Stimulated activated CD8-positive, alpha-beta memory T cell treated with anti-CD3 and anti-CD28 coated beads, Interleukin-15, amount 100 ng/mL, for 24 hours (primary cell): ENCODE measurements at places on chromosomes 11 and 22.

GRCh38 chr22:23514322-23515038, 65.6 kb downstream of the IGLL1 start:
- no peak for DNase-seq

DNA sequence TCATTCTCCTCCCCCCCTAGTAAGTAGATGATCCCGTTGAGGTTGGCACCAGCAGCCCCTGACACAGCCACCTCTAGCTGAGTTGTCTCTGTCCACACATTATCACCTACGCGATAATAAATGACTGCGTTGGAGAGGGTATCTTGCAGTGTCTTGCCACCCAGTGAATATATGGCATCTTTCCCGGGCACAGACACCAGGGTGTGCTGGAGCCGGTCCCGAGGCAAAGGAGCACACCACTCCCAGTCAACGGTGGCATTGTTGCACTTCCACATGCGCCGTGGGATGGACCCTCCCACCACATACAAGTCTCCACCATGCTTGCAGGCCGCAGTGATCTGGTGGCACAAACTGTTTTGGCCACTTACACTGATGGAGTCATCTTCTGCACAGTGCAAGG, 5.4 kb downstream of the KBTBD4 start:
- DNase-seq: no peak

DNA sequence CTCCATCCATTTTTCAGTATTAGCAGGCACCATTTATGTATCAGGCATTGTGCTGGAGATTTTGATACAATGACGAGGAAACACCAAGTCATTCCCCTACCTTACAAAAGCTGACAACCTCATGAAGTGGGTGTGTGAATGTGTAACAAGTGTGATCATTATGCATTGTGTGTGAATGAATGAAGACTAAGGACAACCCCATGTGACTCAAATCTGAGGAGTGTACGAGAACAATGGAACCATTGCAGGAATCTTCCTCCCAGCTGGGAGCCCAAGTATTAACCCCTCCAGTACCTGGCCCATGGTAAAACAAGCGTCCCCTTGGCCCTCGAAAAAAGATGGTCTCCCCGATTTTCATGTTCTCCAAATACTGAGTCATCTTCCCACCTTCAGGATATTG, 4.4 kb downstream of the CYB5R2 start:
- DNase-seq: no peak

GRCh38 chr22:29306175-29306834, at the start of gene GAS2L1:
TSS of gene GAS2L1 (plus strand) at chr22:29306650. CDS start at chr22:29308106, 1,456 bp downstream.
- DNase-seq: no peak

GRCh38 chr11:12784445-12784844, 110.2 kb downstream of the TEAD1 start:
- DNase-seq: no peak

DNA sequence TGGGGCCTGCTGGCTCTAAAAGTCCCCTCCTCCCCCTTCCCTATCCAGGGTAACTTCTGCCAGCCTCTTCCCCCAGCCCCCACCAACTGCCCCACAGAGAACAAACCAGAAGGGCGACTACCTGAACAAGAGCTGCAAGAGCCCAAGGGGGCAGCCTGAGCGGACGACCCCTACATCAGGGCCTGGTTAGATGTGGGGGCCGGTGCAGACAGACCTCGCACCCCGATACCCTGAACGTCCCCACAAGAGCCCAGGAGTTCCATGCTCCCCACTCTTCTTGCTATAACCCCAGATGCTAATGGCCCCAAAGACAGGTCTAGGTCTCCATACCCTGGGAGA, 20.7 kb downstream of the SUN2 start:
- DNase-seq: no peak

- DNase-seq: no peak
Observed at GRCh38 chr22:48719978-48720661, 1107.6 kb downstream of the BRD1 start.

DNA sequence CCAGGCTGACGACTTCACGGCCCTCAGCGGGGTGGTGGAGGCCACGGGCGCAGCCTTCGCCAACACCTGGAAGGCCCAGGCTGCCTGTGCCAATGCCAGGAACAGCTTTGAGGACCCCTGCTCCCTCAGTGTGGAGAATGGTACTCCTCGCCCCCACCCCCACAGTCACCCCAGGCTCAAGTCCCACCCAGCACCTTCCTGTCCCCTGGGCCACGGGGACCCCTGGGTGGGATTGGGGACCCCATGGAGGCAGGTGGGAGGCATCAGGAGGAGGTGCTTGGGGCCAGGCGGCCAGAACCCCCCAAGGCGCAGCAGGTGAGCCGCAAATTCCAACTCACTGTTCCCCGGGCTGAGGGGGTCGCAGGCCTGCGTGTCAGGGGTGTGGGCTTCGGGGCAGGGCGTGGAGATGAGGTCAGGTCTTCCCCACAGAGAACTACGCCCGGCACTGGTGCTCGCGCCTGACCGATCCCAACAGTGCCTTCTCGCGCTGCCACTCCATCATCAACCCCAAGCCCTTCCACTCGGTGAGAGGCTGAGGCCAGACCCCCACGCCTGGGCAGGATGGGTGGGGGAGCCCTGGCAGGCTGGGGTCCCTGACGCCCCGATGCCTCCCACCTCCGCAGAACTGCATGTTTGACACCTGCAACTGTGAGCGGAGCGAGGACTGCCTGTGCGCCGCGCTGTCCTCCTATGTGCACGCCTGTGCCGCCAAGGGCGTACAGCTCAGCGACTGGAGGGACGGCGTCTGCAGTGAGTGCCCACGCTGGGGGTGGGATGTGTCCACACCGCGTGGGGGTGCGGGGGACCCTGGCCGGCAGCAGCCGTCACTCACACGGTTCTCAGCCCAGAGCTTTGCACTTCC, 9.4 kb downstream of the MUC5B start:
- no peak for DNase-seq

GRCh38 chr11:118151431-118151830, 1.2 kb downstream of the SCN4B start:
- no peak for DNase-seq

DNA sequence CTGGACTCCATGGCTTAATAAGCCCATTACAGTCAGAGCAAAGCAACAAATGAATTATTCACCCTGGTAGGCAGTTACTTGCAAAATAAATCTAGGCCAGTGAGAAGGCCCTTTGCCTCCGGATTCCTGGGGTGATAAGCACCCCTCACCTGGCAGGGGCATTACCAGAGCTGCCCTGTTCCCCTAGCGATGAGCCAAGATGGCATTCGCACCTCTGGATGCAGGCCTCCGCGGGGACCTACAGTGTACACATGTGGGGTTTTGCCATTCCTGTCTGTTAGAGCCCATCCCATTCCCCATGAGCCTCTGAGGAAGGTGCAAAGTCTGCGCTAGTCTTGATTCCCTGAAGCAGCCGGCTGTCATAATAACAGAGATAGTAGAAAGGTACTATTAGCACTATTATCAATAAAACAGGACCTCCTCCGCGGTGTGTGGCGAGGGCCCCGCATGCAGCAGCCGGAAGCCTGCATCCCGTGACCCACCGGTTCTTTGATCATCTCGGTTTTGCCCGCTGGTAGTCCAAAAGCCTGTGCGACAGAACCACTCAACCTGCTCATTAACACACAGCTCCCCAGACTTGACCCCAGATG, 344.3 kb downstream of the BRD1 start:
- no peak for DNase-seq

DNA sequence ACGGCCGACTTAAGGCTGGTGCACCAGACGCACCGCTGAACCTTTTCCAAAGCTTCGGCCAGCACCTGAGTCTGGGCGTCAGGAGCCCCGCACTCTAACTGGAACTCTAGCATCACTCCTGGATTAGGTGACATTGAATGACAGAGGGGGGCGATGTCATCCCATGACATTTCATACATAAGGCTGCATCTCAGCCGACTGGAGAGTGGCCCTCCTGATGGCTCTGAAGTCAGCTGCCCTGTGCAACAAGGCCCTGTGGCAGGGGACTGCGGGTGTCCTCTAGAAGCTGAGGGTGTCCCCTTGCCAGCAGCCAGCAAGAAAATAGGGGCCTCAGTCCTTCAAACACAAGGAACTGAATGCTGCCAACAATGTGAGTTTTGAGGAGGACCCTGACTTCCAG, 10.1 kb upstream of the FADS3 start:
- DNase-seq: no peak

DNA sequence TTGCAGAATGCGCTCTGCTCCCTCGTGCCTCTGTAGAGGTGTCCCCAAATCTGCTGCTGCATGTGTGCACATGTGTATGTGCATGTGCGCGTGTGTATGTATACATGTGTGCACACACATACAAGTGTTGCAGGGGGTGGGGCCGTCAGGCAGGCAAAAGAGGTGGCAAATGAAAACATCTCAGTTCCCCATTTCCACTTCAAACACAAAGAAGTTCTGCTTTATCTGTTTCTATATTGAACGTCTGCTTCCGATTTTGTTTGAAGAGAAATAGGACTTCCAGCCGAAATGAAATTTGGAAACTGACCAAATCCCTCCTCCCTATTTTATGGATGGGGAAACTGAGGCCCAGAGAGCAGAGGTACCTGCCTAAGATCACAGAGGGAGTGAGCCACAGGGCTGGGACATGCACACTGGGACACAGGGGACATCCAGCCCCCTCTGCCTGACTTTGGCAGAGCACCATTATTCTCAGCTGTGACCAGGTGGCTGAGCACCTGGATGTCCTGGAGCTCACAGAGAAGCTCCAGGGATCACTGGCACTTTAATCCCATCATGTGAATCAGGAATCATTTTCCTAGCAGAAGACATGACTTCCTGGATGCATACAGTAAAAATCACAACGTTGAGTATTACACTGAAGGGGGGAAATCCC, 41.2 kb upstream of the ALX4 start:
- DNase-seq: no peak

GRCh38 chr11:1632053-1632714, 2.6 kb downstream of the KRTAP5-5 start:
- DNase-seq: no peak

DNA sequence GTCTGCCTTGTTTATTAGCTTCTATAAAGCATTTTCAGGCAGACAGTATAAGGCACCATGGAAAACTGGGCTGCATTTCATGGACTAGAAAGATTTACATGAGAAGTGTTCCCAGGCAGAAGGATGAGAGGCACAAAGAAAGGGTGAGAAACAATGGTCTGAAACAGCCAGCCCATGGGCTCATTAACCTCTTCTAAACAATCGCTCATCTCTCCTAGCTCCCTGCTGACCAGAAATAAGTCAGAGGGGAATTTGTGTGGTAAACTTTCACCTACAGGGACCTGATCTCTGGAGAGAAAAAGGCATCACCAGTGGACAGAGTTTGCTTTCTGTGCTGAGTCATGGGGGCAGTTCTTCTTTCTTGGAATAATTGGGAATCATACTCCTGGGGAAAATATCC, 51.8 kb upstream of the KIRREL3 start:
- no peak for DNase-seq

DNA sequence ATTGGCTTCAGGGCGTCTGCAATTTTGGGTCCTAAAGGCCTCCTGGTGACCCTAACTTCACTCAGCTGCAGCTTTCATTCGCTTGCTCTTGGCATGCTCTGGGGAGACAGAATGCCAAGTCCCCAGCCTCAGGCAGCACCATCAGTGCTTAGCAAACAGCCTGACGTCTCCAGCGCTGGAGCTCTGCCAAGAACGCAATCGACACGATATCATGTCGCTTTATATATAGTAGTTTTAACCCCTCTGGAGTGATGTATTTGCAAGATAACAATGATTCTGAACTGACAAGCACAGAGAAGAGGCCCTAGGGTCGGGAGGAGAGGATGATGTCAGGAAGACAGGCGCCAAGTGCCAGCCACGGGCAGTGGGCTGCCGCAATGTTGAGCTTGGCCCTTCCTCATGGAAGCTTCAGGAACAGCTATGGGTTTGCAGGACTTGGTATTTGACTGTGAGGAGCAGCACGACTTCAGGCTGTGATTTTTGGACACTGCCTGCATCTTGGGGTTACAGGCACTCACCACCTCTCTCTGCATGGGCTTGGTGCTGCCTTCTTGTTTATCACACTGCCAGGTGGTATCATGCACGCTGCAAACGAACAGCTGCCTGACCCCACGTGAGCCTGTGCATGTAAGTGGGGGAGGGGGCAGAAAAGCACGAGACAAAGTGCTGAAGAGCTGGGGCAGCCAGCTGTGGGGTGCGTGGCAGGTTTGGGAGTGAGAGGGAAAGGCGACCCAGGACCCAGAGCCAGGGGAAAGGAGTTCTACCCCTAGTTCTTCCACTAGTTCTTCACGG, 26.1 kb downstream of the B3GAT1 start:
- no peak for DNase-seq

DNA sequence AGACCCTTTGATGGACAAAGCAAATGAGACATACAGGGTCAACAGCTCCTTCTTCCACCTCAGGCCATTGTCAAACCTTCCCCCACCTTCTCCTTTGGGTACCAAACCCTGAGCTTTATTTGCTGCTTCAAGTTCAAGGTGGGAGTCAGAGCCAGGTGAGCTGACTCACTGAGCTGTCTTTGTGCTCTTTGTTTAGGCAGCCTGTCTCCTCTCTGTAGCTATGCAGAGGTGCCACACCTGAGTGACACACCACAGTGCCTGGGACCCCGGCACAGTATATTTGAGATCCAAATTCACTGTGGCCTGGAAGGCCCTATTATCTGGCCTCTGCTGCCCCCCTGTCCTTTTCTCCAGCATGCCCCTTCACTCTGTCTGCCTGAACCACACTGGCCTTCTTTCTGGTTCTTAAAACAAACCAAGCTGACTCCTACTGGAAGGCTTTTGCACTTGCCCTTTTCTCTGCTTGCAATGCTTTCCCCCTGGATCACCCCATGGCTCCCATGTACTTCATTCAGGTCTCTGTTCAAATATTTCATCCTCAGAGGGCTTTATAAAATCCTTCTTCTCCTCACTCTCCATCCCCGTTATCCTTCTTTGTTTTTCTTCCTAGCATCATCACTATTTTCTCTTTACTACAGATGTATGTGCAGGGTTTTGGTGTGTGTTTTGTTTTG, 16.1 kb downstream of the LMO2 start:
- no peak for DNase-seq

DNA sequence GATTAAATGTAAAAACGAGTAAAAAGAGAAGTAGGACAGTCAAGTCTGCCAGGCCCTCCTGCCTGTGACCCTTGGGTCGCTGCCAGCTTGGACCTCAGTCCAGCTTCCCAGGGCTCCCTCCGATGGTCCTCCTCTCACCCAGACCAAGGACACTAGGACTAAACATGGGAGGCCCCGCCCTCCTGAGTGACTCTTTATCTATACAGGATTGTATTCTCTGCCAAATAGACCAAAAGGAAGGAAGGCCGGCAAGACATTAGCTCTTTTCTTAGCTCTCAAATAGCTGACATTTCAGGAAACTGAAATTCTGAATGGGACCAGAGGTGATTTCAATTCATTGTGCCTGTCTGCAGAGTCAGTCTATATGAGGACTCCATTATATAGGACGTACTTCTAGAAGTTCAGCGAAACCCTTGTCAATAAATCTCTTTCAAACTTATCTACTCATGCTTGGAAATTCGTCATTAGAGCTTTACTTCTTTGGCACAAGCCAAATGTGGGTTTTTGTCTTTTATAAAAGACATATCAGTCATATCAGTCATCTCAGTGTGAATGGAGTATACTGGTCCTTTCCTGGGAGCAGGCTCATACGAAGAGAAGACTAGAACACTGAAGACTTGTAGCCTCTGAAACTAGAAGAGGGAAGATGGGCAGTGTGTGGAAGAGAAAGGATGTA, 28.5 kb downstream of the ADORA2A start:
- no peak for DNase-seq

- no peak for DNase-seq
Observed at GRCh38 chr11:133041181-133041580, 491.1 kb downstream of the OPCML start.

- DNase-seq: no peak
Observed at GRCh38 chr11:59756845-59757244, 1.7 kb downstream of the STX3 start.

GRCh38 chr22:35352214-35353111, 28.4 kb upstream of the HMOX1 start:
- no peak for DNase-seq

- DNase-seq: no peak
Observed at GRCh38 chr11:81098471-81098870, 1635.2 kb downstream of the FAM181B start.
